NCI-H2171 treated with DMSO at 0.1 percent for 48 hours (cell line): ENCODE measurements at places on chromosomes 5 and 9.
A peak's percentile ranks its signal among the peaks of the same experiment; 100 is the strongest.

DNA sequence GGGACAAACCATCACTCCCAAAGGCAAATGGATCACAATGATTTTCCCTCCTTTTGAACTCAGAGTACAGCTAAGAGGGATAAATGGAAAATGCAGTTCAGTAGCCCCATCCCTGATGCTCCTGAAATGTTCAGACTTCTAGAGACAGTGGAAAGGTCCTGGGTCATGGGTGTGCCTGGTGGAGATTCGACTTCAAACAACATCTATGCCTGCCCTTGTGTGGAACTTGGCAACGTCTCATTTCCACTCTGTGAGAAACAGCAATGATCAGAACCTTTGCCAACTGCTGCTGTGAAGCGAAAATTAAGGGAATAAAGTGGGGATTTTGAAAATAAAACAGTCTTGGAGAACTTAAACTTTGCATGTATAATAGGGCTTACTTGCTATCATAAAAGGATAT, 778.1 kb downstream of the SEMA5A start:
- no peak for DNase-seq

DNA sequence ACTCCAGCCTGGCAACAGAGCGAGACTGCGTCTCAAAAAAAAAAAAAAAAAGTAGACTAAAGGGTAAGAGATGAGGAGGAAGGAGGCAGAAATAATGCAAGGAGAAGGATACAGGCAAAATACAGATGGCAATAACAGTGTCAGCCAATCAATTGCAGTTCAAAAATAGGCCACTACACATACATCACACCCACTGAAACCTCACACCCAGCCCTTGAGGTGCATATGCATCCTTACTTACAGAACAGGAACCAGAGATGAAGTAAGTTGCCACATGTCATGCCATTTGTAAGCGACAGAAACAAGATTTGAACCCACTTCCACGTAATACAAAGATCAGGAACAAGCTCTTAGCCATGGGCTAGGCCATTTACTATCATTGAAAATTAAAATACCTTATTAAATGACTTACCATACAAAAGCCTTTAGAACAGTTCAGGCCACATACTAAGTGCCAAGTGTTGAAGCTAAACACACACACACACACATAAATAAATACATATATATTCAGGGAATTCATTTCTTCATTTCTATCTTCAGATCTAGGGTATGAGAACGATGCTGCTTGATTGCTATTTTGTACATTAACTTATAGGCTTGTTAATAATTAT, 98.4 kb downstream of the FNBP1 start:
- DNase-seq = peak; percentile 23

GRCh38 chr9:124975131-124975530, 34.2 kb upstream of the GOLGA1 start:
- DNase-seq = no peak

GRCh38 chr5:73265641-73266040, 92.6 kb downstream of the TMEM174 start:
- peak; percentile 75 for DNase-seq

GRCh38 chr5:38807570-38808483, 38.0 kb upstream of the OSMR start:
- DNase-seq = peak; percentile 67
